ENCODE measurements at places on chromosomes 11 and 22.
A peak's percentile ranks its signal among the peaks of the same experiment; 100 is the strongest.

GRCh38 chr11:36693139-36693843 is 95.3 kb upstream of the RAG2 start:
- DNase-seq, result no peak

GRCh38 chr11:66881927-66882452 is 25.1 kb downstream of the LRFN4 start:
- DNase-seq, result no peak

GRCh38 chr11:45152740-45153595 is 6.5 kb downstream of the PRDM11 start:
- DNase-seq, result no peak

DNA sequence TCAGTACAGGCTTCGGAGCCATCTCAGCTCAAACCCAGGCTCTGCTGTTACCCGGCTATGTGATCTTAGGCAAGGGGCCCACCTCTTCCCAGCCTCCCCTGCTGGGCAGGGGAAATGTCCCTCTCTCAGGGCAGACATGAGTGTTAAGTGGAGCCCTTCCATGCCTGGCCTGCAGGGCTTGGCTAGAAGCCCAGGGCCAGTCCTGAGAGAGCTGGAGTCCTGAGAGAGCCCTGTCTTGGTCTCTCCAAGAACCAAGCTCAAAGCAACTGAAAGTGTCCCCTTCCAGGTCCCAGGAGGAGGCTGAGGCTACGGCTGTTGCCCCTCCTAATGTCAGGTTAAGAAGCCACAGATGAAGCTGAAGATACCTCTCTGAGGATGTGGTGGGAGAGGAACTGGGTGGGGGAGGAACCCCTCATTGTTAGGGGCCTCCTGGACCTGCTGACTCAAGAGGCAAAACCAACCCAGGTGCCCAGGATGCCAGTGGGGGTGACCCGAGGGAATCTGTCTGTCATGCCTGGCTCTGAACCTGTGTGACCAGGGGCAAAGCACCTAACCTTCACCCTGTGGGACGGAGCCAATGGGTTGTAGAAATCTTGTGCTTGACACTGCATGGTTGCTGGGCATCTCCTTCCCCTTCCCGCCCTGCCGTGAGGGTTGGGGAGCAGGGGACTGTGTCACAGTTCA is 4.2 kb downstream of the ZP1 start:
- no peak for DNase-seq

- DNase-seq, result no peak
Measured at GRCh38 chr11:3896644-3897043, 41.2 kb downstream of the STIM1 start.

DNA sequence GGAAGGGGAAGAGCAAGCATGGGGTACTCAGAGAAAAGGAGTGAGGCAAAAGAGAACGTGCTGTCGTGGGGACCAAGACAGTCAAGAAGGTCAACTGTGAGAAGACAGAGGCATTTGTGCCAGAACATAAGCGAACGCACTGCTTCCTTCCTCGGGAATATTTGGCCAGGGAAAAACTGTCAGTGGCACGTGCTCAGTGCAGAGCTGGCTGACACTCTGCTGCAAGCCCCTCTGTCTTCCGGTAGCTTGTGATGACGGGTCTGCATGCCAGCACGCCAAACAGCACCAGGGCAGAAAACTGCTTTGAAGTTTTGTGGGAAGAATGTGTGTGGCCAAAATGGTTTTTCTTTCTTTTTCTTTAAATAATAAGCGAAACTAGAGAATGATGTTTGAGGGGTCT is 60.6 kb downstream of the SMCO4 start:
- no peak for DNase-seq

DNA sequence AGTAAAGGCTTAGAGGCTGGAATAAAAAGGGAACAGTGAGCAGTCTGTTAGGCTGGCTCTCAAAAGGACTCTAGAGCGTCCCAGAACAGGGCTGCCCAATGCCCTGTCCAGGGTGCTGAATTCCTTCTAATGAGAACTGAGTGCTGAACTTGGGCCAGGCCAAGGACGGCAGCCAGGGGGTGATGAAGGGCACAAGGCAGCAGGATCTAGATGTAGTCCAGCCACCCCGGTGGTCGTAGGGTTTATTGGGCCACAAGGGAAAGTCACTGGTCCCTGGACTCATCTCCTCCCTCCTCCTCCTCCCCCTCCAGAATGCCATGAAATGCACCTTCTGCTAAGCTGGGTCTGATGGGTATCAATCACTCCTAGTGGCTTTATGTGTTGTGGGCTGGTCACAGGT is 19.2 kb downstream of the NPTXR start:
- peak; percentile 68 for DNase-seq

DNA sequence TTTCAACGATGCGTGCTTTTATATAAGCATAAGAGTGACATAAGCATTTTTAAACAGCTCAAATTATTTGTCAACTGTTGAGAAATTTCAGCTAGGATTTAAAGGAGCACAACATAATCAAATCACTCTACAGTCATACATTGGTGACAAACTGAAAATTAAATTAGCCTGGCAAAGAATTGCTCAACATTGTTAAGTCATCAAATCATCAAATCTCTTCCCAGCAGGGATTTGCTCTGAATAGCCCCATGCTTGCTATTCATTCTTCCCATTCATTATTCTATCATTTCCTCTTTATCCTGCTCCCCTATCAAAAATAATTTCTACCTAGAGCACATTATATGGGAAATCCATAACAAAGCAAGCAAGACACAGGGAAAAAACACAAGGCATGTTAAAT is 198.7 kb upstream of the LUZP2 start:
- no peak for DNase-seq

- DNase-seq, result no peak
Measured at GRCh38 chr11:59981106-59981770, 17.4 kb downstream of the OOSP4A start.

DNA sequence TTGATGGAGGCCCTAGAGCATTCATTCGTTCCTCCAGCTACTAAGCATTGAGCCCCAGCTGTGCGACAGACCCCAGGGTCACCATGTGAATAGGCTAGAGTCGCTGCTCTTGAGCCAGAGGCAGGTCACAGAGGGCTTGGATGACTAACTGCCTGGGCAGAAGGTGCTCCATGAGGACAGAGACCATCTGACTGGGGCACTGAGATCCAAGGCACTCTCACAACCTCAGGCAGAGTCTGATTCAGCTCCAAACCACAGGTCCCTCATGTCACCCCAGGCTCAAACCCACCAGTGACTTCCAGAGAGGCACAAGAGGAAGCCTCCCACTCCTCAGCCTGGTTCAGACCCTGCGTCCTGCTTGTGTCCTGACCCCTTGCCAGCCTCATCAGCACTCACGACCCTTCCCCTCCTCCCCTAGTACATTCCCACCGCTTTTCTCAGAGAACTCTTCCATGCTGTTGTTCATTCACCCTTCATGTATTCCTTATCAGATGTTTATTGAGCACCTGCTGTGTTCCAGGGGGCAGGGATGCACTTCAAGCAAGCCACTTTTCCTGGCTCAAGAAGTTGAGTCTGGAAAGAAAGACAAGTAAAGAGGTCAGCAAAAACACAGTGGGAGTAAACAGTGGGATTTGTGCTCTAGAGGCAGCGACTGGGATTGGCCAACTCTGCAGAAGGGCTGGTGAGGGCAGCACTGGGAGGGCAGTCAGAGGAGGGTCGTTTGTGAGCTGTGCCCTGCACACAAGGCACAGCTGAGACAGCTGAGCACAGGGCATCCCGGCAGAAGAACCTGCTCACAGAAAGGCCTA is 9.3 kb downstream of the OAF start:
- no peak for DNase-seq

- DNase-seq, result no peak
Measured at GRCh38 chr22:35521358-35522224, 19.0 kb upstream of the RASD2 start.

DNA sequence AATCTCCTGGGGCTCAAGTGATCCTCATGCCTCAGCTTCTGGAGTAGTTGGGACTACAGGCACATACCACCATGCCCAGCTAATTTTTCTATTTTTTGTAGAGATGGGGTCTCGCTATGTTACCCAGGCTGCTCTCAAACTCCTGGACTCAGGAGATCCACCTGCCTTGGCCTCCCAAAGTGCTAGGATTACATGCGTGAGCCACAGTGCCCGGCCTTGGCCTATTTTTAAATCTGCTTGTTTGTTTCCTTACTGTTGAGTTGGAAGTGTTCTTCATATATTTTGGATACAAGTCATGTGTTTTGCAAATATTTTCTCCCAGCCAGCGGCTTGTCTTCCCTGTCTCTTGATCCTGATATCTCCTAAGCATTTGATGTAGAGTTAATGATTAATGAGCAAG is 5.0 kb downstream of the PARVB start:
- DNase-seq, result no peak

GRCh38 chr11:19241260-19242178 is 774 bp upstream of the E2F8 start:
- no peak for DNase-seq

- DNase-seq, result no peak
Measured at GRCh38 chr11:116030697-116031331, 526.6 kb upstream of the CADM1 start.

DNA sequence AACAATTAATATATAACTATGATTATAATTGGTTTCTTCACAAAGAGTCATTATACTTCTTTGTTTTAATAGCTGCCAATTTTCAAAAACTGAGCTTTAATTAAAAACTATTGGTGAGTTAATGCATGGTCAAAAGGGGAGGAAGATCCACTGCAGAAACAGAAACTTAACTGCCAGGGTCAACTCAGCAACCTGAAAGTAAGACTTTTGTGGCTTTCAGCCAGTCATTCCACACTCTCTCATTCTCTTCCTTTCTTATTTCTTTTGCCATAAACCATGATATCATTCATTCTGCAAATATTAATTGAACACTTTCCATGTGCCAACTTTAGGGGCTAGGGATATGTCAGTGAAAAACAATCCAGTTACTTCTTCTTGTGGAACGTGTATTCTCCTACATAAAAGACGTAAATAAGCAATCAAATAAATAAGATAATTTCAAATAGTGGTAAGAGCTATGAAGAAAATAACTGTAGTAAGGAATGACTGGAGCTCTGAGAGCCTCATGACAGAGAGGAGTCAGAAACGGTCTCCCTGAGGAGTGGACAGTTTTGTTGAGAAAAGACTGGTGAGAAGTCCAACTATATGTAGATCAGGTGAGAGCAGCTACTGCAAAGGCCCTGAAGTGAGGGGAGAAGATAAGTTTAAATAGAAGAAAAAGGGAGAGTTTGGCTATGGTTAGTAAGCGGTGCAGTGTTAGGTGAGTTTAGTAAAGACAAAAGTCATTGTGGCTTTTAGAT is 130.5 kb downstream of the GRIA4 start:
- no peak for DNase-seq

GRCh38 chr22:38549101-38549894 is 20.7 kb downstream of the DMC1 start:
- no peak for DNase-seq

- no peak for DNase-seq
Measured at GRCh38 chr11:37353192-37353591, 755.2 kb upstream of the RAG2 start.

DNA sequence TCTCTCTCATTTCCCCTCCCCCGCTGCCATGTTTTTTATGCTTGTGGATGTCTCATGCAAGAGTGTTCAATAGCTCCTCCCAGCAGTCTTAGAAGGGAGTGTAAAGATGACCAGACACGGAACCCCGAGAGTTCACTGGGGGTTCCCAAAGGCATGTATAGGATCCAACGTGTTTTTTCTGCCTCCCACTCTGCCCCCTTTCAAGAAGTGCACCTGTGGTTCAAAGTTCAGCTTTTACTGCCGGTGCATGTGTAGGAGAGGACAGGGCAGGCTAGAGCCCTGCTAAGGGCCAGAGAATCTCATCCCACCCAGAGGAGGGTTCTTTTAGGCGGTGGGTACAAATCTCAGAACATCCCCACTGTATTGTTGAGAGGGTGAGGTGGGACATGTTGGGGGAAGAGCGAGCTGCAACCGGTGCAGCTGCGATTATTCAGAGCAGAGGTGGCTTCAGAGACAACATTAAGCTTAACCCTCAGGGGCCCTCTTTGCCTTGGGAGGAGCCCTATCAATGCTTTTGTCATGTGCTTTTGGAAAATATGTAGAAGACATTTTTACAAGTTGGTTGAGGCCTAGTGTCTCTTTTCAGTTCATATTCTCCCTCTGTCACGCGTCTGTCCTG is 14.5 kb downstream of the MIF start:
- no peak for DNase-seq

- DNase-seq, result no peak
Measured at GRCh38 chr11:31619980-31620379, 110.4 kb downstream of the ELP4 start.

DNA sequence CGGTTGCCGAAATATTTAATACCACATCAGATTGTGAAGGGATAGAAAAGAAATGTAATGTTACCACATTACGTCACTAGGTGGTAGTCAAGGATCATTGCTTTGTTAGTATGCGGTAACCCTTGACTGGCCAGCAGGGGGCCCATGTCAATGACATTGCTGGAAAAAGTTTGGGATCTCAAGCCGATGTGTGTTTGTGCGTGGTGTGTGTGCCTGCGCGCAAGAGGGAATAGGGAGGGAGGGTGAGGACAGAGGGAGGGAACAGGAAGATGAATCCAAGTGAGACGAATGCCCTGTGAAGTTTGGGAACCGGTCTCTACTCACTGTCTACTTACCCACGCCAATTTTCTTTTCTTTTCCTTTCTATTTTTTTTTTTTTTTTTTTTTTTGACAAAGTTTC is 10.7 kb upstream of the MRGPRX2 start:
- peak; percentile 43 for DNase-seq

DNA sequence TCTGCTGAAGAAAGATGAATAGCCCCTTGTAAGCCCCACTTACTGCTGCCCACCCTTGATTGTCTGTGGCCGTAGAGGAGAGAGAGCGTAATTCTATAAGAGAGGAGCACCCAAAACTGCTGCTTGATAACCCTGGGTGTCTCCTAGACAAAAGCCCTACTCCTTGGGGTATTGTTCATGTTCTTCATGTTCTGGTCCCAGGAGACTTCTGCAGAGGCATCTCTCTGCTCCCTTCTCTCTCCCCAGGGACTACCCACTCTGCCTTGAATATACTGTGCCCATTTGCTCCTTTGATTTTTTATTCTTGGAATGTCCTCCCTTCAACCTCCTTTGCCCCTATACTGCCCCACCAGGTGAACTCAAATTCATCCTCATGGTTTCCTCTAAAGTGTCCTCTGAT is 417.8 kb upstream of the CADM1 start:
- no peak for DNase-seq

- peak; percentile 32 for DNase-seq
Measured at GRCh38 chr11:131217313-131218310, 152.8 kb upstream of the NTM start.

GRCh38 chr11:85316967-85317366 is 310.2 kb downstream of the DLG2 start:
- DNase-seq, result no peak

GRCh38 chr11:838441-839279 is 3.7 kb downstream of the POLR2L start:
- DNase-seq, result no peak

DNA sequence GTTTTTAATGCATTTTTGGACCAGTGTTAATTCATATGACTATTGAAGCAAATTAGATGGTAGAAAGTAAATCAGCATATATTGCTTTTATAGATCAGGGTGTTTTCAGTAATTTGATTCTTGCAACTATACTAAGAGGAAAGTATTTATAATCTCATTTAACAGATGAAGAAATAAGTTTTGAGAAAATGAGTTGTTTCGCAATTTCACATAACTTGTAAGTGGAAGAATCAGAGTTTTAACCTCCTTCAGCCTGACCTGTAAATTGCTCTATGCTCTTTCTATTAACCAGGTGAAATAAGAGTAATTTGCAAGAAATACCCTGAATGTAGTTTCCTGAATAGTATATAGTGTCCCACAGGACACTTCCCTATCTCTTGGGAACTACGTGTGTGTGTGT is 1106.8 kb upstream of the RAG2 start:
- no peak for DNase-seq

Measured in NT2/D1 (cell line).